Activated CD8-positive, alpha-beta T cell treated with anti-CD3 and anti-CD28 coated beads for 36 hours (primary cell): ENCODE measurements at places on chromosomes 5 and 9. TPM values are rescaled to one million over a fixed set of nuclear protein-coding genes. Genes with fewer than 3 reads are reported as not detected.

PAIP1 gene
- total RNA-seq = 44.6 TPM

HTR1A gene
- total RNA-seq = not detected

SLC36A3 gene
- not detected for total RNA-seq

ITGA1 gene
- total RNA-seq = 6.0 TPM

PCDHB3 gene
- not detected for total RNA-seq

STXBP1 gene
- total RNA-seq = 23.5 TPM

LHX2 gene
- total RNA-seq = not detected

ZFP37 gene
- 1.4 TPM for total RNA-seq

MSANTD3 gene
- 14.6 TPM for total RNA-seq

SOWAHA gene
- not detected for total RNA-seq

IFNB1 gene
- 0.87 TPM for total RNA-seq

MYOZ3 gene
- 0.11 TPM for total RNA-seq

SPATA31A1 gene
- not detected for total RNA-seq

OBP2B gene
- total RNA-seq = not detected

FGF1 gene
- not detected for total RNA-seq

GABRA6 gene
- total RNA-seq = not detected

PCDHGA1 gene
- total RNA-seq = 0.07 TPM

EPB41L4B gene
- total RNA-seq = 0.34 TPM

LCP2 gene
- 243 TPM for total RNA-seq

CARTPT gene
- not detected for total RNA-seq

CCNO gene
- total RNA-seq = not detected

BTNL3 gene
- not detected for total RNA-seq

OR1Q1 gene
- not detected for total RNA-seq

EMB gene
- total RNA-seq = 55.7 TPM

KLHL9 gene
- 15.8 TPM for total RNA-seq

OR13C2 gene
- not detected for total RNA-seq

ADAMTS13 gene
- total RNA-seq = 2.5 TPM

NMUR2 gene
- not detected for total RNA-seq

KIF3A gene
- 16.4 TPM for total RNA-seq

PKD2L2 gene
- not detected for total RNA-seq

COL15A1 gene
- not detected for total RNA-seq

FAM221B gene
- total RNA-seq = not detected
